Activated naive CD8-positive, alpha-beta T cell treated with anti-CD3 and anti-CD28 coated beads, Interleukin-2, amount 50 U/mL, for 24 hours (primary cell): ENCODE measurements at places on chromosomes 7 and 10.

DNA sequence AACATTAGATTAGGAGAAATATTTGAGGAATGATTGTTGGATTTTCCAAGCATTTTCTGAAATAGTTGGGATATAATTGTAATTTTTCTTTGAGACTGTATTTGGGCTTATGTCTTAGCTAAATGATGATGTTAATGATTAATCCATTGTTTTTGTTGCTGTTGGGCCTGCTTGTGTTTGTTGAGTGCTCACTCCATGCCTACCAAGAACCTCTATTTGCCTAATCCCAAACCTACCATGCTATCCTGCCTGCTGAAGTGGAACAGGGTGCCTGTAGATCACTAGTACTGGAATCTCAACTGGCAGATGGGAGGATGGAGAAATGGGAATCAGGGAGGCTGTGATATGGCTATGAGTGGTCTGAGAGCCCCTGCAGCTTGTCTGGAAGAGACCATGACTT, 565.5 kb downstream of the SORCS3 start:
- no peak for DNase-seq

DNA sequence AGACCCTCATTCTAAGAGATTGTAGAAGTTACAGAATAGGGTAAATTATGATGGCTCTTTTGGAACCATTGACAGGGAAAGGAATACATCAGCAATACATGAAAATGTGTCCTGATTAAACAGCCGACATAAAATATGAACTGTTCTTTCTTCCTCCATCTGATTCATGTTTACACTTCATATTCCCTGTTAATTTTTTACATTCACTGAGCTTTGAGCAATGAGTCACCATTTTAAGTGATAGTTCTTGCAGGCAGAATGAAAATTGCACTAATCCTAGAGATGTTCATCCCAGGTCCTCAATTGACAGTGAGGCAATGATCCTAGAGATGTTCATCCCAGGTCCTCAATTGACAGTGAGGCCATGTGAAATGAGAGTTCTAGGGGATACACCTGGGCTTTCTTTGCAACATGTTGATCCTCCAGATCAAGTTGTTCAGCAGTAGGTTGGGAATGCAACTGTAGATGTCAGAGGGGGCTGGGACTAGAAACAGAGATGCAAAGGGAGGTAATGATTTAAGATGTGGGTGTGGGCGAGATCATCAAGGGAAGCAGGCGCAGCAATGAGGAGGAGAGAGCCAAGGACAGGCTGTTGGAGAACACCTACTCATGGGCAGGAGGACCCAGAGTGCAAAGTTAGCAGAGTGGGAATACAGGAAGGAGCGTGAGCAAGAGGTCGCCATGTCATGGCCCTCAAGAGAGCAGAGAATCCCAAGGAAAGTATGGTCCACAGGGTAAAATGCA, 138.7 kb downstream of the ZNF365 start:
- DNase-seq, result no peak

DNA sequence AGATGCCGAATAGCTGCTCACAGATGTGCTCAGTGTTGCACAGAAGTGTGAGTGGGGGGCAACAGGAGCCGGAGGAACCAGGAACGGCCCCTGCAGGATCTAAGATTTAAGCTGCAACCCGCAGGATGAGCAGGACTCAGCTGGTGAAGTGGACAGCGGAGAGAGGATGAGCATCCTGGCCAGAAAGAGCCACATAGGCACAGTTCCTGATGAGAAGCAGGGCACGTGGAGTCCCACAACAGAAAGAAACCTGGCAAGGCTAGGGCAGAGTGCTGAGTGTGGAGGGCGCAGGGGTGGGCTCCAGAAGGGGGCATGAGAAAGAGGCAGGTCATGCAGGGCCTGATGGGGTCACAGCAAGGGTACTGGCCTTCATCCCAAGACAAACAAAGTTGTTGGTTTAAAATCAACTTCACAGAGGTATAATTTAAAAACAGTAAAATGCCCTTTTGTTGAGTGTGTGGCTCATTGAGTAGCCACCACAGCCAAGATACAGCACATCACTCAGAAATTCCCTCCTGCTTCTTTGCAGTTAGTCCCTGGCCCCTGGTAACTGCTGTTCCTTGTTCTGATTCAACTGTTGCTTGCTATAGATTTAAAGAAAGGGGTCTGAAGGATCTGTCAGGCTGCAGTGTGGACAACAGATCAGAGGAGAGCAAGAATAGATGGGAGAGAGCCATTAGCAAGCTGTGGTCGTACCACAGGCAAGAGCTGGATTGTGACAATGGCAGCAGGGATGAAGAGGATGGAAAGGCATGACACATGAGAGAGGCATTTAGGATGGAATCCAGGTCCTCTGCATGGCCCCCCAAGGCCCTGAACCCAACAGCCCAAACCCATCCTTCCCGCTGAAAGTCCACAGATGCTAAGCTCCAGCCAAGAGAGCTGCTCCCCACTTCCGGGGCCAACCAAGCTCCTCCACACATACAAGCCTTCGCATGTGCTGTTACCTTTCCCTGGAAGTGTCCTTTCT, 53.1 kb upstream of the OSBPL3 start:
- no peak for DNase-seq

GRCh38 chr7:133887459-133887858, 239.7 kb upstream of the LRGUK start:
- DNase-seq, result no peak

DNA sequence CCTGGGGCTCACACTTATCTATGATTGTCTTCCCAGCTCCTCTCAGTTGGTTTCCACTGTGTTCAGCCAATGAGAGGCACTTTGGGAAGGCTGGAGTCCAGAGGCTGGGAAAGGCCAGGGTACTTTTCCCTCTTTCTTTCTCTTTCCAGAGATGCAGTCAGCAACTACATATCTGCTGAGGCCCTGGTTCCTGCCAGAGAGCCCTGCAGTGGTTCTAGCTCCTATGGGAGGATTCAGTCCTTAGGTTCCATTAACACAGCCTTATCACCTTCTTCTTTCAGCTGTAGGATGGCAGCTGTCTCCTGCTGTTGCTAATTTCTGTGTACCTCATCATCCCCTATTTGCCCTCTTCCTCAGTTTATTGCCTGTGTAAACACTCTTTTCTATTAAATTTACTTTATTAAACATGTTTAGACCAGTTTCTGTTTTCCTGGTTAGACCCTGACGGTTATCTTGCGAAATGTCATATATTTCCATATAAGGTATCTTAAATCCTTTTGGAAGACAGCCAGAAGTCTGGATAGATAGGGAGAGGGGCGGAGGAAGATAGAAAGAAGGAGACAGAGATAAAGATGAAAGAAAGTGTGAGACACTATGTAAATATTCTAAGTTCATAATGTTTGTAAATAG, 100.3 kb downstream of the HGF start:
- DNase-seq, result no peak

GRCh38 chr7:32574626-32575025, 79.3 kb downstream of the AVL9 start:
- no peak for DNase-seq

GRCh38 chr10:101106351-101106750, 24.7 kb upstream of the TLX1 start:
- DNase-seq, result no peak

DNA sequence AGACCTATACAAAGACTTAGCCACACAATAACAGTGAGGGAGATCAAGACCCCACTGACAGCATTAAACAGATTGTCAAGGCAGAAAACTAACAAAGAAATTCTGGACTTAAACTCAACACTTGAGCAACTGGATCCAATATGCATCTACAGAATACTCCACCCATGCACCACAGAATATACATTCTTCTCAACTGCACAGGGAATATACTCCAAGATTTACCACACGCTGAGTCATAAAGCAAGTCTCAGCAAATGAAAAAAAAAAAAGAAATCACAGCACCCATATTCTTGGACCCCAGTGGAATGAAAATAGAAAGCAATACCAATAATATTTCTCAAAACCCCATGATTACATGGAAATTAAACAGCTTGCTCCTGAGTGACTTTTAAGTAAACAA, 680.2 kb downstream of the PCDH15 start:
- no peak for DNase-seq

- DNase-seq, result no peak
Measured at GRCh38 chr7:44278451-44279161, 46.8 kb downstream of the CAMK2B start.

- no peak for DNase-seq
Measured at GRCh38 chr7:43878867-43879266, 9.6 kb upstream of the MRPS24 start.

- no peak for DNase-seq
Measured at GRCh38 chr7:148286150-148286549, 304.4 kb upstream of the C7orf33 start.
